ENCODE measurements at places on chromosomes 1 and 21.
A peak's percentile ranks its signal among the peaks of the same experiment; 100 is the strongest.

DNA sequence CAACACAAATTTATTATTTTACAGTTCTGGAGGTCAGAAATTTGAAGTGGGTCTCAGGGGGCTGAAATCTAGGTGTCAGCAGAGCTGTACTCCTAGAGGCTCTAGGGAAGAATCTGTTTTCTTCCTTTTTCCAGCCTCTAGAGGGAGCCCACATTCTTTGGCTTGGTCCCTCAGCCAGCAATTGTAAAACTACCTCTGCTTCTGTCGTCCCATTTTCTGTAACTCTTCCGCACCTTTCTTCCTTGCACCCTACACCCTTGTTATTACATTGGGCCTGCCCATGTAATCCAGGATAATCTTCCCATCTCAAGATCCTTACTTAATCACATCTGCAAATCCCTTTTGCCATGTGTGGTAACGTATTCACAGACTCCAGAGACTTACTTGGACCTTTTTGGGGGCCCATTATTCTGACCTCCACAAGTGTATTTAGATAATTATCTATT is 24.8 kb upstream of the THEM4 start:
- peak; percentile 58 for DNase-seq

- DNase-seq, result no peak
Observed at GRCh38 chr21:41665766-41666595, 100.9 kb downstream of the RIPK4 start.

DNA sequence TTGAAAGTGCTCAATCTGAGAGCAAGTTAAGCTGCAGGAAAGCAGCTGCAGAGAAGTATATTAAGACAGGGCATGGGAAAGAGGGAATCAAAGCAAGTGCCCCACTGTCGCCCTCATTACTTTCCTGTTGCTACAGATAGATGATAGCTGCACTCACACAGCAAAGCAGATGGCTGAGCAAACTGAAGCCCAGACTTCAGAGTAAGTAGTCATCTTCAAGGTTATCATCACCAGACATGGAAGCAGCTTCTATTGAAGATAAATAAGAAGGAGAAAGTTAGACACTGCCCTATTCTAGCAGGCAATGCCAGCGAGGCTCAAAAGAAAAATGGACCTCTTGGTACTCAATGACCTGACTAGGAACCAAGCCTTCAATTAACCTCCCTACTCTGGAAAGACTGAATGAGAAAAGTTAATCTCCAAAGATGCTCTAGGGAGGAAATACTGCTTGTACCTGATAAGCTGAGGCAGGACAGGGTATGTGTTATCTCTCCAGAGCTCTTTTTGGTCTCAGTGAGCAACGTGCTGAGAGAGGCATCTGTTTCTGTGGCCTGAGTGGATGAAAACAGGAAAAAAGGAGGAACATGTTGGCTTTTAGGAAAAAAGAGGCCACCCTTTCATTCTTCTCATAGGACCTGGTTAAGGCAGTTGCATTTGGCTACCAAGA is 11.1 kb upstream of the MRPL9 start:
- DNase-seq, result no peak

- DNase-seq, result no peak
Observed at GRCh38 chr1:40857737-40858136, 4.4 kb downstream of the CITED4 start.

DNA sequence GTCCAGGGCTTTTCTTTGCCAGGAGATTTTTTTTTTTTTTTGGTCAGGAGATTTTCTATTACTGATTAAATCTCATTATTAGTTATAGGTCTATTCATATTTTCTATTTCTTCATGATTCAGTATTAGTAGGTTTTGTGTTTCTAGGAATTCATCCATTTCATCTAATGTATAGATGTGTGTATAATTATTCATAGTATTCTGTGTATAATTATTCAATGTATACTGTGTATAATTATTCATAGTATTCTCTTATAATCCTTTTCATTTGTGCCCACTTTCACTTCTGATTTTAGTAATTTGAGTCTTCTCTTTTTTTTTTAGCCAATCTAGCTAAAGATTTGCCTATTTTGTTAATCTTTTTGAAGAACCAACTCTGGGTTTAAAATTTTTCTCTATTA is 12.3 kb upstream of the PNRC2 start:
- DNase-seq, result no peak

DNA sequence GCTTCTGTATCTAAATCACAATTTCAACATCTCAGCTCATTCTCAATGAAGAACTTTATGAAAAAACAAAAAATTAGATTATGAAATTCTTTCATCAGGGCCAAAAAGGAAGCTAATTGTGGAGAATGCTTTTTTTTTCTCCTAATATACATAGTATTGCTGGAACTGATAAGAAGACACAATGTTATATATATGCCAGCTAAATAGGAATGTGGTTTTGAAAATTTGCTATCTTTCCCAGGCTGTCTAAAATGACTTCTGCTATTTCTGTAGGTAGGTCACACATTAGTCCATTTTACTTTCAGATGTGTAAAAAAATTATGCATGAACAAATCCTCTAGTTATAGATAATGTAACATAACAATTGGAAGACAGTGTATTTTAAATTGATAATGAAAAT is 732.9 kb downstream of the RWDD3 start:
- DNase-seq, result no peak

DNA sequence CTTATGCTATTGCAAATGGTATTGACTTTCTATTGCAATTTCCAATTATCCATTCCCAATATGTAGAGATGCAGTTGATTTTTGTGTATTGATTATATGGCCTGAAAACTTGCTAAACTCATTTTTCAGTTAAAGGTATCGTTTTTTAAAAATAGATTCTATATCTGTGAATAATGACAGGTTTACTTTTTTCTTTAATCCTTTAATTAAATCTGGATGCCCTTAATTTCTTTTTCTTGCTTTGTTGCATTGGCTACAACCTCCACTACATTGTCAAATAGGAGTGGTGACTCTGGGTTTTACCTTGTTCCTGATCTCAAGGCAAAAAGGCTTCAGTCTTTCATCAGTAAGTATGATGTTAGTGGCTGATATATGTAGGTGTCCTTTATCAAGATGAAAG is 522.4 kb downstream of the MATN1 start:
- no peak for DNase-seq

- no peak for DNase-seq
Observed at GRCh38 chr1:179105393-179105792, 23.5 kb downstream of the TOR3A start.

DNA sequence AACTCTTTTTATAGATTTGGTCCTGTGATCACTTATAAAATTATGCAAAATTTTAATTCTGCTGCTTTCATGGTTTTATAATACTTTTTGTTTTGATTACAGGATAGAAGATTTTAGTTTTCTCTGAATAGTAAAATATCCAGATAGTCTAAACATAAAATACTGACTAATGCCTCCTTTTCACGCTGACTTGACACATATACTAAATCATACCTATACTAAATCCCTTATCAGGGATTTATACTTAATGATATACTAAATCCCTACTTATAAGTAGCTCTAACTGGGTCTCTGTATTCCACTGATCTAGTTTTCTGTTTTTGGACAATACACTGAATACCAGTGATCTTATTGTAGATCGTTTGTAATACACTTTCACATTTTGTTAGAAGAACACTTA is 128.0 kb downstream of the USP25 start:
- no peak for DNase-seq

DNA sequence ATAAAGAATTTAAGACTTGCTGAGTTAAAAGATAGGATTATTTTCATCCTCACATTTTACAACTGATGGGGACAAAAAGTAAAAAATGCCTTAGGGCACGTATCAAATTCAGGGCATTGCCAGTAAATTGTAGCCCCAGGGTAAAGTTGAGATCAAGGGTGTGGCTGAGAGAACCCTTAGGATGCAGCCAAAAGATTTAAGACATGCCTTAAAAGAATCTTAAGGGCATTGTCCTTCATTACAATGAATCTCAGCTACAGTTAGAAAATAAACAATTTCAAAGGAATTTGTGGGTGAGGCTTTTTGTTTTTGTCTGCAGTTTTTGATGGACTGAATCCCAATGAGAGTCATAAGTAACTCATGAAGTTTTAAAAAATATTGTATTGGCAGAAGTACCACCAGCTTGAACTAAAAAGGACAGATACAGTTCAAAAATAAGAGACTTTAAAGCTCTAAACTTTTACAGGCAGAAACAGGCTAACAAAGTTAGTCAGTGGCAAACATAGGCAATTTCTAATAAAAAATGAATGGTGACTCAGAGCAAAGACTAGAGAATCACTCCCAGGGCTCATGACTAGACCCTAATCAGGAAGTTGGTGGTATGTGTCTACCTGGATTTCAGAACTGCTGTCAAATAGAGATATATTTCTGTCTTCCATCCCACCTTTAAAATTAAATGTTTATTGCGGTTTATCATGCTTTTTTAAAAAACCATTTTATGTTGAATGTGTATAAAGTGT is 165.1 kb upstream of the SNX7 start:
- no peak for DNase-seq

- peak; percentile 1 for DNase-seq
Observed at GRCh38 chr1:82485591-82486369, 685.0 kb downstream of the ADGRL2 start.

DNA sequence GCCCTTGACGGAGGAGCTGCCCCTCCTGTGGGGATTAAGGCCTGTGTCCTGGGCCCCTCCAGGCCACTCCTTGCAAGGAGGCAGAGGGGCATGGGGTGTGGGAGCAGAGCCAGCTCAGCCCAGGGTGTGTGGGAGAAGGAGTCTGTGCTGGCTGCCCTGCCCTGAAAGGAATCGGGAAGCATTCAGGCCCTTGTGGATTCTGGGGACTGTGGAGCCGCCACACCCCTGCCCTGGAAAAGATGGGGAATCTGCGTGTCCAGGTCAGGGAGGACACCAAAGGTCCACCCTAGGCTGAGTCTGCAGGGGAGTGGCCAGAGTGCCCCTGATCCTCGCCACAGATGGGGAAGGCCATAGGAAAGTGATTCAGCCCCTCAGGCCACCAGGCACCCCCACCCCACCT is 16.5 kb upstream of the PRDM16 start:
- no peak for DNase-seq

DNA sequence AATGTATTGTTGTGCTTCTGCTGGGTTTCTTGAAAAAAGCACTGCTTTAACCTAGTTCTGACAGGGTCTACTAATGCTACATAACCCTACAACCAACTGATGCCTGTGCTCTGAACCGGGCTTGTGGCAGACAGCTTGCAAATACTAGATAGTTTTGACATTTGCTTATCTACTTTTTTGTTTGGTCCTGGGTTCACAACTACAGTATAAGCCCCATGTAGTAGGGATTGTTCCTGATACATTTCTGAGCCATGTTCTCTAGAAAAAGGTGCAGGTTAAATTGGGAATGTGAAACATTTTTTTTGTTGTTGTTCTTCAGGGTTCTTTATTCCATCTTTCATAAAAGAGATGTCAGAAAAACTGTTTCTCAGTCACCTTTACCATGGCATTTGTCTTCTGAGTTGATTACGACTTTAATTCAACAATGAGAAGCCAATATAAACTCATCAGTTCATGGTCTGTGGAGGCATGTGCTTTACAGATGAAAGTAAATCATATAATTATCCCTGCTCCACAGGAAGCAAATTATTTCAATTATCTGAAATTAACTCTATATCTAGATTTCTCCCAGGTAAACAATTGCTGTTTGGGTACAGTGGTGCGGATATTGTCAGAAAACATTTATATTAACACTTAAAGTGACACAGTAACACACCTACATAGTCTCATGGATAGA is 22.0 kb downstream of the OLFM3 start:
- no peak for DNase-seq

GRCh38 chr1:161047436-161048420 is 2.0 kb upstream of the USF1 start:
- DNase-seq, result no peak

- DNase-seq, result no peak
Observed at GRCh38 chr1:57678138-57678537, 254.3 kb upstream of the DAB1 start.

- DNase-seq, result no peak
Observed at GRCh38 chr1:54371038-54371941, 34.9 kb downstream of the SSBP3 start.

GRCh38 chr21:31915566-31915965 is 42.7 kb downstream of the HUNK start:
- no peak for DNase-seq

GRCh38 chr1:179550746-179551682 is 24.7 kb downstream of the NPHS2 start:
- DNase-seq, result peak; percentile 62

- DNase-seq, result no peak
Observed at GRCh38 chr21:45892916-45893739, 88.4 kb upstream of the COL6A1 start.

DNA sequence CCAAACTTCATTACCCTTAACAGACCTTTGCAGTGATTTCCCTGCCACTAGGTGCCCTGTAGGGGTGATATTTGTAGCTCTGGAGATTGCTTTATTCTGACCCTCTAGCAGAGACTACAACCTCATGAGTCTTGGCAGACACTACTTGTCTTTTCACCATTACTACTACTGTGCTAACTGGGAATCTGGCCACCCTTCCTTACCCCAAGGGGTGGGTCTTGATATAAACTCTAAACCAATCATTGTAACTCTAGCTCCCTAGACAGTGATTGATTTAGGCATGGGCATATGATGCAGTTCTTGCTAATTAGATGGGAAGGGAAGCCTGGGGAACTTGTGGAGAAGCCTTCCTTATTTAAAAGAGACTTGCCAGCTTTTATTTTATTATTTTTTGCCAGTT is 3.9 kb downstream of the KPNA6 start:
- peak; percentile 17 for DNase-seq

DNA sequence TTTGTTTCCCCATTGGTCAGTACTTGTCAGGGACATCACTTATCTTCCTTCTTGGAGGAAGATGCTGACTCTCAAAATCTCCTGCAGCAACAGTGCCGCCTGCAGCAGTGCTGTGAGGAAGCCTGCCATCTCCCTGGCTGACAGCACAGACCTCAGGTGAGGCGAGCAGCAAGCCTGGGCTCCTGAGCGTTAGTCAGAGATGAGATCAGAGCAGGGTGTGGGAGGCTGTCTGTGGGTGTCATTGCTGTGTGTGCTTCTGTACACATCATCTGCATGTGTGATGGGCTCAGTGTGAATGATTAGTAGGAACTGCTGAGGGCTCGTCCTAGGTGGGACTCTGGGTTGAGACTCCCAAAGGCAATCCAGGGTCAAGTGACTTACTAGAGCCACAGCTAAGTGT is 6.1 kb downstream of the STRIP1 start:
- no peak for DNase-seq

DNA sequence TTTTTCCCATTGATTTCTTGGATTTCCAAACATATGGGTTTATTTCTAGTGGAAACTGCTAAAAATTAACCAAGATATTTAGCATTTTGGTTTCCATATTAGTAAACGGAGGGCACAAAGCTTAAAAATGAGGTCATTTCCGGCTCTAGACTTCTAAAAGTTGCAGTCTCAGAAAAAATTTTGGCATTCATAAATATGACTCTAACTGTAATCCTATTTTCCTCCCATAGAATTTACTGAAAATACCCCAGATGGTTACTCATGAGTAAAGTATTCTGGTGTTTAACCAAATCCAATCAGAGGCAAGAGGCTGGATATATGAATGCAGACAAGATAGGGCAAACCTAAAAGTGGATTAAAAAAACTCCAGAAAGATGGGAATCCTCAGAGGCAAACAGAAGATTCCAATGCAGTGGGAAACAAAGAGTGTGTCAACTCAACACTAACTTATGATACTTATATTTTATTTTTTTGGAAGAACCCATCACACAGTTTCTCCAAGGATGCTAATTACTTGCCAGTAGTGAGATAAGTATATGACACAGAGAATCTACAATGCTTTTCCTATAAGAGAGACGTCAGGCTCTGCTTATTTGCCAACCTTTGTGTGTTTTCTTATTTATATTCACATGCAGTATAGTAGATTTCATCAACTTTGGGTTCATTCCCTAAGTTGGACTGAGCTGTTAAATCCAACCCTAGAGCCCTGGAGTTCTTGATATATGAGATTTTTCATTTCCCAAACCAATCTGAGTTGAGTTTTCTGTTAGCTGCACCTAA is 90.1 kb upstream of the BCL10 start:
- DNase-seq, result peak; percentile 89

- DNase-seq, result no peak
Observed at GRCh38 chr21:43853851-43854772, 10.9 kb upstream of the AGPAT3 start.

Measured in AG10803 (cell line).